Activated naive CD4-positive, alpha-beta T cell treated with anti-CD3 and anti-CD28 coated beads, Interleukin-2, amount 50 U/mL, for 16 hours (primary cell): ENCODE measurements at places on chromosomes 2 and 18.

GRCh38 chr2:32678825-32679224, 51.0 kb downstream of the TTC27 start:
- DNase-seq, result no peak

DNA sequence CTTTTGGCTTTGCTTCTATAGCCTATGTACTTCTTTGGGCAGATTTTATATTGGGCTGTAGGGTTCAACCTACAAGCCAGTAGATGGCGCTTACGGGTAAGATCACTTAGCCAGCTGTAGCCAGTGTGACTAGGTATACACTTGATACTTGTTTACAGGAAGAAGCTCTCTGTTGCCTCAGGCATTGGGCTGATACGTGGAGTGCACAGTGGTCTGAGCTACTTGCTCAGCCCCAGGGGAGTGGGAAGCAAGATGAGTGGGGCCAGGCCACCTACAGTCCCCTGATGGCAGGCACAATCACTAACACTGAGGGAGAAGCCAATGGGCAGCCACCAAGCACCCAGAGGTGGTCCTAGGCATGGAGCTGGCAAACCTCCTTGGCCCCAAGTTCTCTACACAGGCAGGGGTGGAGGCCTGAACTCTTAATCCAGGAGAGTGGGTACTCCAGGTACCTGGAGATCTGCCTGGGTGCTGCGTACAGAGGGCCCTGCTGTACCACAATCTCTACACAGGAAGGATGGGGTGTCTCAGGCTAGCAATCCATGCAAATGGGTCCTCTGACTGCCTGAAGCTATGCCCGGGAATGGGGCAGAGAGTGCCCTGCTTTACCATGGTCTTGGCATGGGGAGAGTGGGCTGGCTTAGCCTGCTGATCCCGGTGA, 122.2 kb downstream of the NCOA1 start:
- no peak for DNase-seq

DNA sequence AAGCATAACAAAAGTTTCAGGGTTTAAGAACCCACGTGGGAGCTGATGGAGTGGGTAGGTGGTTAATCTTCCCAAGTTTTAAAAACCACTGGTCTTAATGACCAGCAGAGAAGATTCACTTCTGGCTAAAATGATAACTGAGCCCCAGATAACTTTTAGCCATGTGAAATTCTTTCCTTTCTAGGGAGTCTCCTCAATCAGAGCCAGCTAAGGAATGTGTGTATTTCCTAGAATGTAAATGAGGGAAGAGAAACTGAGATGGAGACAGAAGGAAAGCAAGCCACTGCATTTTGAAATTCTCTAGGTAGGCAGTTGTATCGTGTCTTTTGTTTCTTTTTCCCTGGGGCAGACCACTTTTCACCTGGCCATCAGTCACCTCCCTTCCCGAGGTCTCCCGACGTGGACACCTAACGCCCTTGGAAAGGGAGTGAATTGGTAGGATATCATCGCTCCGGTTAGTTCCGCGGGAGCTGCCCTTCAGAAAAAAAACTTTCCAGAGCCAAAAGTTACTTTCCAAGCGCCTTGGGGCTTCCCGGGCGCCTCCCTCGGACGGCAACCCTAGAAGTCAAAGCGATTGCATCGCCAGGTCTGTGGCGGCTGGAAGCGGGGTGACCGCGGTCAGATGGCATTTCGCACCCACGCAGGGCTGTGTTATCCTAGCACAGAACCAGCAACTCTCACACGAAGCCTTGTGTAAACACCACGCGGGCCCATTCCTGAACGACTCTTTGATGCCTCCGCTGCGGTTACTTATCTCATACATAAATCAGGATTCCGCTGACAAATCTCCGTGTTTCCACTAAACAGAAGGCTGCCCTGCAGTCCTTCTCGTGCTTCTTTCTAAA, 1.3 kb downstream of the COLEC12 start:
- DNase-seq, result no peak

- no peak for DNase-seq
Measured at GRCh38 chr2:40325116-40325515, 126.8 kb downstream of the SLC8A1 start.

- DNase-seq, result no peak
Measured at GRCh38 chr2:88048541-88048940, 7.0 kb downstream of the KRCC1 start.

DNA sequence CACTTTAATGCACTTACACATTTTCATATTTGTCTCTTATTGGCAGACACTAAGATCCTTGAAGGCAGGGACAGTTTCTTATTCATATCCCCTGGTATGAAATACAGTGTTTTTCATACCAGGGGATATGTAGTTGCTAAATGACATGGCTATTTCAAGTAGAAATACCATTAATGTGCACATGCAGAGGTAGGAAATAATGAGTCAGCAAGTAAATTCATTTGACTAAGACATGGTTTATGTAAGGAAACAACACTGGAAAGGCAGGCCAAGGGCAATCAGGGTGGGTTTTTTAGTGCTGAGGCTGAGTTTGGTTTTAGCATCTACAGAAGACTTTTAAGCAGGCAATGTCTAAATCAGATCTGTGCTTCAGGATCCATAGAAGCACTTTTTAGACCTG, 155.9 kb downstream of the WDPCP start:
- DNase-seq, result no peak

DNA sequence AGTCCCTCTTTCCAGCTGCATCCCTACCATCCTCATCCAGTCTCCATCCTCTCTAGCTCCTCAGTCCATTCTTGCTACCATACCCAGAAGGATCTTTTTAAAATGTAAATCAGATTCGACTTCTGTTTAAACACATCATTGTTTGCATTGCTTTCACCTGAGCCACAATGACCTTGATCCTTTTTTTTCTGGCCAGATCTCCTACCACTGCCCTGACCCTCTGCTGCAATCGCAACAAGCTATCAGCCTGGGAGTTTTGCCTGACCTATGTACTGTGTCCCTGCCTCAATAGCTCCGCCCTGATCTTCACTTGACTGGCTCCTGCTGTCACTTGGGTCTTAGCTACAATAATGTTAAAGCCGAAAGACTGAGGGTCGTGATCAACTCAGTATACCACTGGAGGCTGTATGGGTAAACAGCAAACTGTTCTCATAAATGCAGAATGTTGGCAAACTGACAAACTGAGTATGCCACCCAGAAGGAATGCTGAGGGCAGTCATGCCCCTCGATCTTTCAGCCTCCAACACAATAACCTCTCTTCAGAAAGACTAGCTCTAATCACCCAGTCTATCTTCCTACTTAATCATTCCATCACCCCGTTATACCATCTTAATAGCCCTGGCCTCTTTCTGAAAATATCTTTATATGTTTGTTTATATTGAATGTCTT, 2.6 kb upstream of the RBM43 start:
- no peak for DNase-seq

- DNase-seq, result no peak
Measured at GRCh38 chr2:5969303-5969702, 277.1 kb downstream of the SOX11 start.

DNA sequence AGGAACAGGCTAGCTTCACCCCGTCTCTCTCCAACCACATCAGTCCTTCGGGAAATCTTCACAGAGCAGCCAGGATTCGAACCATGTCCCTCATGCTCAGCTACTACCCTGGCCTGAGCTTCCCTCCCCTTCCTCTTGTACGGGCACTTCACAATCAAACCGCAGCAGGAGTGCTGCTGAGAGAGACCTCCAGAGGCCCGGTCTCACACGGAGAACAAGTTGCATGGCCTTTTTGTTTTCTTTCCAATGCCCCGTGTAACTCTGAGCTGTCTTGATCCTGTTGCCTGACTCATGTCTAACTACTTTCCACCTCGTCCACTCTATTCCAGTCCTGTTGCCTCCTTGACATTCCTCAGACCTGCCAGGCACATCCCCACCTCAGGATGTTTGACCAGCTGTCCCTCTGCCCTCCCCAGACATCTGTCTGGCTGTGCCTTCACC, 25.4 kb downstream of the FBLN7 start:
- DNase-seq, result no peak

DNA sequence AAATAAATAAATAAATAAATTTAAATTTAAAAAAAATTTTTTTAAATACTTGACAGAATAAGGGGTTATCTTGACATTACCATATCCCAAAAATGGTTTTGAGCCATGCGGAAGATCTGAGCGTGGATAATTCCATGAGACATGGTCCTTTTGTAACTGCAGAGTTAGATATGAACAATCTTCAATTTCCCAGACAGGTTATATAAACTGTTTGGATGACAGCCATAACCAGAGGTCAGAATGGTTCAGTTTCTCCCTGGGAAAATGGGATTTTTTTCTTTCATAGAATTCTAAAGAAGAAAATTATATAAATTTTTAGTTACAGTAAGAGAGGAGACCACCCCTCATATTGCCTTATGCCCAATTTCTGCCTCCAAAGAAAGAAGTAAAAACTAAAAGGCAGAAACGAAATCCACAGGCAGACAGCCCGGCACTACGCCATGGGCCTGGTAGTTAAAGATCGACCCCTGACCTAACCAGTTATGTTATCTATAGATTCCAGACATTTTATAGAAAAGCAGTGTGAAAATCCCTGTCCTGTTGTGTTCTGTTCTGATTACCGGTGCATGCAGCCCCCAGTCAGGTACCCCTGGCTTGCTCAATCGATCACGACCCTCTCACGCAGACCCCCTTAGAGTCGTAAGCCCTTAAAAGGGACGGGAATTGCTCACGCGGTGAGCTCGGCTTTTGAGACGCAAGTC, 3.0 kb downstream of the GALM start:
- no peak for DNase-seq

DNA sequence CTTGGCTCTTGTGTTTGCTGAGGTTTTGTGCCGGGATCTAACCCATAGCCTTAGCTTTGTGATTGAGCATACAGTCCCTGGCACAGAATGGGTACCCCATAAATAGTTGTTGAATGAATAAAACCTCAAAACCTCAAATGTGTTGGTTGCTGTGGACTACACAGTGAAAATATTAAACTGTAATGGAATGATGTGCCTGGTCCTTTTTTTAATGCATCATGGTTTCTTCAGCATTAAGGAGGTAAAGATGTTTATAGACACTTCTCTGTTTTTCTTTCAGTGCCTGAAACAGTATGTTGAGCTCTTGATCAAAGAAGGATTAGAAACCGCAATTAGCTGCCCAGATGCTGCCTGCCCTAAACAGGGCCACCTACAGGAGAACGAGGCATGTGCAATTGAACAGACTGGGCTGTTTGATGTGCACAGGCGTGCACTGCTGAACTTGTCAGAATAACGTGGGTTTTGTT, 97.0 kb downstream of the RNF144A start:
- DNase-seq, result no peak

DNA sequence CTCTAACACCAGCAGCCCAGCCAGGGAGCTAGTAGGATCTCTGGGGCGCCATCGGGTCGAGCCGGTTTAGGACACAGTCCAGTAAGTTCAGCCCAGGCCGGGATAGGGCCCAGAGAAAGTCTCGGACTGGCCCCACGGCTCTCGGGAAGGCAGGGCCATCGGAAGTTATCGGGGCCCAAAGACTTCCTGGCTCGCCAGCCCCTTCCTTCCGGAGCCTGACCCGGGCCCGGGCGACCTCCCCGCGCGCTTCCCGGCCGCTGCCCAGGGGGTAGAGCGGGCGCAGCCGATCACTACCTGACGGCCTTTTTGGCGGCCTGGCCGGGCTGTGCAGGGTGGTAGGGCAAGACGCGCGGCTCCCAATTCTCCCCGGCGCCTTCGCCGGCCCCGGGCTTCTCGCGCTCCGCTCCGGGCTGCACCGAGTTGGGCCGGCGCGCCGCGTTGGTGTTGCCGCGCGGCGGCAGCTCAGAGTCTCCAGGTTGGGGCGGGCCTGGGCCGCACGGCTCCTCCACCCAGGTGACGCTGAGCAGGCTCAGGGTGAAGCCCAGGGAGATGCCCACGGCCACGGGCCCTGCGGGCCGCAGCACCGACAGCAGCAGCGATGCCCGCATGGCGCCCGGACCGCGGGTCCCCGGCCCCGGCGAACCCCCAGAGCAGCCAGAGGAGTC, 546 bp downstream of the CHPF start:
- DNase-seq, result no peak

DNA sequence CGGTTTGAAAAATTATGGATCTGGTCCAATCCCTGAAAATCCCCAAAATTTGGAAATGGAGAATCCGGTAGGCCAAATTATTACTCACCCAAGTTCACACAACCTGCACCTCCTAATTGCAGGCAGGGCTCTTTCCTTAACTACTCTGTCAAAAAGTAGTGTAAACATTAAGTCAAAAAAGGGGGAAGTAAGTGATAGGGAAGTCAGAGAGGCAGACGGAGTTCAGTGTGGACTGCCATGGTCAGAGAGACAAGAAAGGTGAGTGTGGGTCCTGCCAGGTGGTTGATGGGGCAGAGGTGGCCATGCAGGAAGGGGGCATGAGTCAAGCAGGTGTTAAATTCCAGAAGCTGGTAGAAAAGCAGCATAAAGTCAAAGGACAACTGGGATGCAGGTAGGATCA, 104.7 kb upstream of the STPG4 start:
- DNase-seq, result no peak

DNA sequence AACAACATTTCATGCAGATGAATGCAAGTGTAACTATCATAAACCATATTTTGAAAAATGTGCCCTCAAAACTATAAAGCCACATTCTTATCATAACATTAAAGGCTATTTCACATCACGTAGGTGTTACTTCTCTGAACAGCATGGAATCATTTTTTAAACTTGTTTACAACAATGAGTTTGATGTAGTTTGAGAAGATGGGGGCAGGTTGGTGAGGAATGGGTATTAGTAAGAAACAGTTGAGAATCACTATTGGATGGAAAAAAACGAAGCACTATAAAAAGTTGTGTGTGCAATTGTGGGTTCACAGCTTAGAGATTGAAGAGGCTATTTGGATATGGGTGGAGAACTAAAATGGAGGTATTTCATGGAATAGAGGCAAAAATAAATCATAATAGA, 569.1 kb downstream of the ARHGAP15 start:
- DNase-seq, result no peak

DNA sequence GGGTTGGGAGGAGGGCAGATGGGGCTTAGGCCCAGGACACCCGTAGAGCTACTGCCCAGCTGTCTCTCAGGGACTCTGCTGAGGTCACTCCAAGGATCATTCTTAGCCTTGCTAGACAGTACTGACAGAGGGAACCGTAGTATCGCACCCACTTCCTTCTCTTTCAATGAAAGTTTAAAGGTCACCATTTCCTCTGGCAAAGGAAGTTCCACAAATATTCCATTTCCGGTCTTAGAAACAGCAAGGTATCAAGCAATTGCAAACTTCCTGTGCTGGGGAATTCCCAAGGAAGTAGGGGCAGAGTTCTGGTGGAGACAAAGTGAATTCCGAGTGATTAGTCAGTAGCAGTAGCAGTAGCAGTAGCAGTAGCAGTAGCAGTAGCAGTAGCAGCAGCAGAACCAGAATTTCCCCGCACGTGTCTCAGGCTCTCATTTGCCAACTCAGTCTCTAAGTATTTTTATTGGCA, 24.7 kb downstream of the IL1B start:
- no peak for DNase-seq

DNA sequence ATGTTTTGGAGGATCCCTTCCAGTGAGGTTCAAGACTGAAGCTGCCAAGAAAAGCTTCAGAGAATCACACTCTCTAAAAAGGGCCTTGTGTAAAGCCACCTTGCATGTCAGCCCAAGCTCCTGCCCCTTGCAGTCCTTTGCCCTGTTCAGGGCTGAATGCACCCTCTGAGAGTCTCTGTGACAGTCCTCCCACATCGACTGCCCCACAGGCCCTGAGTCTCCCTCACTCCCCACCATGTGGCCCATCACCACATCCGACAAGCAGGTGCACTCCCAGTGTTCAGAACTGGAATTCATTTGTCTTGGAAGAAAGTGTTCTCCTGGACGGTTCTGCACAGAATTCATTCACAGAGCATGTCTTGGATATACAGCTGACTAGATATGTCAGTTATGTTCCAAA, 31.0 kb downstream of the BCL11A start:
- no peak for DNase-seq
